ENCODE measurements at places on chromosomes 12 and 14. TPM values are rescaled to one million over a fixed set of nuclear protein-coding genes. Genes with fewer than 3 reads are reported as not detected.

DNA sequence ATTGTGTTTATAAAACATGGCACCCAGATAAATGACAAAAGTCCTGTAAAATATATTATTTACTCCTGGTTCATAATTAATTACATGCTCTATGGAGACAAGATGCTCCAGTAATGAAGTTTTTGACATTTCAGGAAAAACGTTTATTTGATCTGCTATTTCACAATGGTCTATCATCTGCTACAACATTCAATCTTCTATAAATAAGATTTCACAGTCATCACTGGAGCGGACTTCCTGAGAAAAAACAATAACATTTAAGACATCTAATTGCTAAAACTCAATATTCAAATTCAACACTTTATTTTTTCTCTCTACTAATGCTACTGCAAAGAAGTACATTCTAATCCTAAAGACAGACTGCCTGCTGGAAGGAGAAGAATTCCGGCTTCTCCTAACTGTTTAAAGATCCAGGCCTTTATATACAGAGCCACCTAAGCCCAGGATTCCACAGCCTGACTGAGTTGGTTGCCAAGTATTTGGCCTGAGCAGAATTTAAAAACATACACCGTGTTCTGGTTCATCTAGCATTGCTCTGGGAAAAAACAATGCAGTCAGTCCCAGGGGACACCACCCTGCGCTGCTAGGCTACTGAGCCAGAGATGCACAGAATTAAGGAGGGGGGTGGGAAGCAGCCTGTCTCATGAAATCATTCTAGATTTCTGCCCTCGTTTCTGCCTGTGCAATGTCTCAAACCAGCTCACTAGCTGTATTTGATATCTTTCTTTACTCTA is 58.0 kb downstream of the TMTC1 start:
- no peak overlapping the region for H3K4me3 ChIP-seq
- peak; percentile 26 for DNase-seq
- no peak overlapping the region for H3K27ac ChIP-seq
- H3K36me3 ChIP-seq = no peaks in the 10 kb centered on the region
- peaks cover 7% of the 10 kb centered on the region for H3K4me1 ChIP-seq

GRCh38 chr12:79563021-79563740 is 127.6 kb downstream of the PAWR start:
- H3K4me3 ChIP-seq = no peak overlapping the region
- H3K27me3 ChIP-seq = no peaks in the 10 kb centered on the region
- H3K36me3 ChIP-seq = peaks cover 3% of the 10 kb centered on the region
- H3K4me1 ChIP-seq = no peaks in the 10 kb centered on the region

Gene MTA1
- polyA plus RNA-seq = 74.8 TPM

- H3K27ac ChIP-seq = peak overlapping the region; percentile 93
- DNase-seq = no peak
- H3K27me3 ChIP-seq = no peaks in the 10 kb centered on the region
These were observed 1.6 kb downstream of the PABPN1 start for GRCh38 chr14:23322568-23323517.

- H3K4me1 ChIP-seq = peaks cover 37% of the 10 kb centered on the region
- H3K27me3 ChIP-seq = no peaks in the 10 kb centered on the region
- peak overlapping the region; percentile 81 for H3K4me3 ChIP-seq
- H3K27ac ChIP-seq = peak overlapping the region; percentile 94
- peaks cover 35% of the 10 kb centered on the region for H3K36me3 ChIP-seq
- no peak for DNase-seq
These were observed 1.2 kb downstream of the CDKN1B start for GRCh38 chr12:12718381-12718759.

DNA sequence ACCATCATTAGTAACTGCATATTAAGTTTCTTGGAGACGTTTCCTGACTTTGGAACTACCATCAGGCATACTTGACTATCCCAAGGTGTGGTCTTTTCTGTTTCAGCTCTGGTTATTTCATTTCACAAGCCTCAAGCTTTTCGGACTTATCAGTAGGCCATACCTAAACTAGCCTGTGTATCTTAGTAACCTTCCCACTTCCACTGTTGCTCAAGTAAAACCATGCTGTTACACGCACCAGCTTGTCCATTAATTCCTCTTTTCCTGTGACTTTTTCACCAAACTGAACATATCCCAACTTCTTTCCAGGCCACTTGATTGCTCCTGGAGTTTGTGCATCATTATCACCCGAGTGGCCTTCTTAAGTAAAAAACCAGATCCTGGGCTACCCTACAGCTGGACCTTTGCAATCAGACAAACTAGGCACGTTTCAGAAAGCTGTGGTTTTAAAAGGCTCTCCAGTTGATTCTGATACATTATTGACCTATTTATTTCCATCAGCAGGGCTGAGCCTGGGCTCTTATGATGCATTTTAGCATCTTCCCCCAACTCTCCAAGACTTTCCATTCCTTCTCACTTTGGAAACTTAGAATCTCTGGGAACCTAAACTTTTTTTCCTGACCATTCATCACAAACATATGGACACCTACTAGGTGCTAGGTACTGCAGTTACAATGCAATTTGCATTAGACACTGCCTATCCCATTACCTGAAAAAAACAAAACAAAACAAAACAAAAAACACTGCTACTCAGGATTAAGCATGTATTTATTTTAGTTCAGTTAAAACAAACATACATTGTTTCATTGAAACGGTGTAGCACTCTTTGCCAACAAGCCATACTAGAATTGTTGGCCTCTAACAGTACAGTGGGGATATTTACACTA is 14.9 kb downstream of the SLC38A2 start:
- H3K27ac ChIP-seq = peak overlapping the region; percentile 34
- no peak overlapping the region for H3K4me3 ChIP-seq
- no peak for DNase-seq
- H3K4me1 ChIP-seq = peaks cover 2% of the 10 kb centered on the region
- peaks cover 40% of the 10 kb centered on the region for H3K36me3 ChIP-seq

Gene COX8C
- polyA plus RNA-seq = not detected

Gene DNAJC22
- 5.3 TPM for polyA plus RNA-seq

GRCh38 chr12:49079793-49080192 is 10.0 kb upstream of the RHEBL1 start:
- no peaks in the 10 kb centered on the region for H3K27me3 ChIP-seq
- no peaks in the 10 kb centered on the region for H3K4me1 ChIP-seq
- H3K4me3 ChIP-seq = no peak overlapping the region
- no peaks in the 10 kb centered on the region for H3K36me3 ChIP-seq

Gene TESPA1
- polyA plus RNA-seq = not detected

- no peak overlapping the region for H3K4me3 ChIP-seq
- H3K27me3 ChIP-seq = no peaks in the 10 kb centered on the region
- peak overlapping the region; percentile 98 for H3K27ac ChIP-seq
- H3K36me3 ChIP-seq = no peaks in the 10 kb centered on the region
- peak; percentile 64 for DNase-seq
These were observed 71.2 kb downstream of the IRF2BPL start for GRCh38 chr14:76957224-76957891.

Gene KRT72
- polyA plus RNA-seq = not detected

GRCh38 chr14:31505411-31505810 is 17.6 kb upstream of the GPR33 start:
- H3K27ac ChIP-seq = peak overlapping the region; percentile 68
- H3K36me3 ChIP-seq = no peaks in the 10 kb centered on the region
- no peaks in the 10 kb centered on the region for H3K27me3 ChIP-seq
- H3K4me3 ChIP-seq = no peak overlapping the region

Gene VDR
- 0.29 TPM for polyA plus RNA-seq

DNA sequence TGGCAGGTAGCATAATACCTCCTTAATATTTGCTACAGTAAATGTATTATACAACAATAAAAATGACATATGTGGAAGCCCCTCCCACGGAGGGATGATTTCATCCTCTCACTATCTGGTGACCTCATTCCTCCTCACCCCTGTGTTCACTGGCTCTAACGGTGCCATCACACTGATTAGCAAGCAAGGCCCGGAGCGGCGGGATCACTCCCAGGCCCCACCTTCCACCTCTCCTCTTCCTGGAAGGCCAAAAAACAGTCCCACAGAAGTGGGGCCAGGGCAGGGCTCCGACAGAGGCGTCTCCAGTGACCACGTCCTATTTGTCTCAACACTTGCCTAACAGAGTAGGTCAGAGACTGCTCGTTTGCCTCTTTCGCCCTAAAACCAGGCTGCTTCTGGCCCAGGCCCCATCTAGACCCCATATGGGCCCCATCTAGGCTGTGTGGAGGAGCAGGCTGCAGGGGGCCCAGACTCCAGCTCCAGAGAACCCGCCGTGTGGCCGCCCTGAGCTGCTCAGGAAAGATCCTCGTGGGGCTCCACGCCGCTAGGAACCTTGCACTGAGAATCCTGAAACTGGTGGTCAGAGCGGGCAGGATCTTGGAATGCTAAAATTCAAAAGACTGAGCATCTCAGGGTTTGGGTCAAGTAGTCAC is 3.7 kb downstream of the SELPLG start:
- H3K27me3 ChIP-seq = no peaks in the 10 kb centered on the region
- no peak for DNase-seq
- peaks cover 17% of the 10 kb centered on the region for H3K4me1 ChIP-seq
- H3K4me3 ChIP-seq = no peak overlapping the region
- H3K27ac ChIP-seq = peak overlapping the region; percentile 30
- no peaks in the 10 kb centered on the region for H3K36me3 ChIP-seq

DNA sequence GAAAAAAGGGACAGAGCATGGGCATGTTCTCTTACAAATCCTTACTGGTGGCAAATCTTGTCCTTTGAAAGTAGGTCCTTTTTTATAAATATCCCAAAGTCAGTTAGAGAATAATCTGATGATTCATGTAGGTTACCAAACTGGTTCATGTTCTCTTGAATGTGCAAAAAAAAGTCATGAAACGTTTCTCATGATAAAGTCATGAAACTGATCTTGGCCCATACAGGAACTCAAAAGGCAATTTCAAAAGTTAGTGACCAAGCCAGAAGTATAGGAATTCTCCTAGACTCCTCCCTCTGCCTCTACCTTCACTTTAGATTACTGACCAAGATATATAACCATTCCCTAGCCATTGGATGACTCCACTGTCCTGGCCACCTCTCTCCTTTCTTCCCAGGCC is 27.3 kb upstream of the SPTSSA start:
- no peaks in the 10 kb centered on the region for H3K36me3 ChIP-seq
- no peak for DNase-seq
- H3K4me1 ChIP-seq = no peaks in the 10 kb centered on the region

DNA sequence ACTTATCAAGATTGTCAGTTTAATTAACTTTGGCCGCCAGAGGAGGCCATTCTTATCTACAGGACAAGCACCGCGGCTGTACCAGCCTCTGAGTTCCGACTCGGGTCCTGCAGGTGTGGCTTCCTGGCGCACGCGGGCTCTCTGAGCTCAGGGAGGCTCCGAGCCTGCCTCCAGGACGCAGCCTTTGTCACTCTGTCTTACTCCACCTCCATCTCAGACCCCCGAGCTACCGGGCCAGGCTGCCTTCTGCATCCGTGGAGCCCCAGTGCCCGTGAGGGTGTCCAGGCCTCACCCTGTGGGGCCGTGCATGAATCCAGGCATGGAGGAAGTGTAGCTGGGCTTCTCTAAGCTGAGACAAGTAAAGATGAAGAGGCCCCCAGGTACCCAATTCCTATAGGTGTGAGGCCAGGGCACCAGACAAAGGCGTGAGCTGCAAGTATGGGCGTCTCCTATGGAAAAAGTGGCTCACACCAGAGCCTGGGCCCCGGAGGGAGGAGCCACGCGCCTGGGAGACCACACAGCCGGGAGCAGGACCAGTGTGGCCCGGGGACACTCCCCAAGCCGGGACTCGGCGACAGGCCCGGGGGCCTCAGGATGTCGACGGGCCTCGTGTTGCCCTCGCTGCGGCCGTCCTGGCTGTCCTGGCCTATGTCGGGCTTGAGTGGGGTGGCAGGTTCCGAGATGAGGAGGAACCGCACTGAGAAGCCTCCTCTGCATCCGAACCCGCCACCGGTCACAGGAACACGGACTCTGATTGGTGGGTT is 42.8 kb downstream of the NOC4L start:
- H3K36me3 ChIP-seq = no peaks in the 10 kb centered on the region
- no peak for DNase-seq
- no peak overlapping the region for H3K27ac ChIP-seq
- H3K4me1 ChIP-seq = no peaks in the 10 kb centered on the region
- no peak overlapping the region for H3K4me3 ChIP-seq

Gene LGR5
- polyA plus RNA-seq = 1.4 TPM

GRCh38 chr12:75955251-75955650 is 76.3 kb downstream of the PHLDA1 start:
- no peak overlapping the region for H3K27ac ChIP-seq
- H3K4me3 ChIP-seq = no peak overlapping the region
- H3K4me1 ChIP-seq = peaks cover 22% of the 10 kb centered on the region
- no peak for DNase-seq
- no peaks in the 10 kb centered on the region for H3K27me3 ChIP-seq

DNA sequence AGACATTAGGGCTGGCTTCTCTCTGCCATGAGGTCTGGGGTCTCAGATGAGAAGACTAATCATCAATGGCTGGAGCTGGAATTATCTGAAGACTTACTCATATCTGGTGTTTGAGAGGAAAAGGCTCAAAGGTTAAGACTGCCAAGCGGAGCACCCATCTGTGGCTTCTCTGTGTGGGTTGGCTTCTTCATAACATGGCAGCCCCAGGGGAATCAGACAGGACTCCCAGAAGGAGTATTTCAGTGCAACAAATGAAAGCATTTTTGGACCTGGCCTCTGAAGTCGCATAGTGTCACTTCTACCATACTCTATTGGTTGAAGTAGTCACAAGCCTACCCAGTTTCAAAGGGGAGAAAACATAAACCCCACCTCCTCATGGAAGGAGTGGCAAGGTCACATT is 171.8 kb upstream of the KRR1 start:
- H3K27me3 ChIP-seq = no peaks in the 10 kb centered on the region
- peaks cover 5% of the 10 kb centered on the region for H3K4me1 ChIP-seq
- no peak overlapping the region for H3K4me3 ChIP-seq
- H3K36me3 ChIP-seq = no peaks in the 10 kb centered on the region
- no peak overlapping the region for H3K27ac ChIP-seq

Gene SIX4
- 3.3 TPM for polyA plus RNA-seq

Gene CCDC85C
- 9.6 TPM for polyA plus RNA-seq

- no peaks in the 10 kb centered on the region for H3K36me3 ChIP-seq
- no peaks in the 10 kb centered on the region for H3K27me3 ChIP-seq
- H3K4me1 ChIP-seq = no peaks in the 10 kb centered on the region
- no peak overlapping the region for H3K4me3 ChIP-seq
These were observed 16.5 kb downstream of the SDSL start for GRCh38 chr12:113438523-113439300.

Gene TAS2R50
- polyA plus RNA-seq = 0.05 TPM

DNA sequence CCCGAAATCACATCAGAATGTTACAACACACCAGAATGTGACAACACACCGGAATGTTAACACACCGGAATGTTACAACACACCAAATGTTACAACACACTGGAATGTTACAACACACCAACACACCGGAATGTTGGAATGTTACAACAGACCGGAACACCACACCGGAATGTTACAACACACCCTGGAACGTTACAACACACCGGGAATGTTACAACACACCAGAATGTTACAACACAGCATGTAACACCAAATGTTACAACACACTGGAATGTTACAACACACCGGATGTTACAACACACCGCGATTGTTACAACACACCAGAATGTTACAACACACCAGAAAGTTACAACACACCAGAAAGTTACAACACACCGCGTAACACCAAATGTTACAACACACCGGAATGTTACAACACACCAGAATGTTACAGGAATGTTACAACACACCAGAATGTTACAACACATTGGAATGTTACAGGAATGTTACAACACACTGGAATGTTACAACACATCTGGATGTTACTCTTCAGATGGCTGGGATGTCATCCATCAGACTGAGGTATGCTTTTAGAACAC is 21.1 kb downstream of the CHFR start:
- no peak overlapping the region for H3K27ac ChIP-seq
- peaks cover 55% of the 10 kb centered on the region for H3K36me3 ChIP-seq
- H3K4me1 ChIP-seq = no peaks in the 10 kb centered on the region
- H3K4me3 ChIP-seq = no peak overlapping the region
- DNase-seq = no peak
